ENCODE measurements at places on chromosomes 1 and 21.

GRCh38 chr21:41112740-41113692 is 54.9 kb upstream of the BACE2 start:
- DNase-seq = no peak

DNA sequence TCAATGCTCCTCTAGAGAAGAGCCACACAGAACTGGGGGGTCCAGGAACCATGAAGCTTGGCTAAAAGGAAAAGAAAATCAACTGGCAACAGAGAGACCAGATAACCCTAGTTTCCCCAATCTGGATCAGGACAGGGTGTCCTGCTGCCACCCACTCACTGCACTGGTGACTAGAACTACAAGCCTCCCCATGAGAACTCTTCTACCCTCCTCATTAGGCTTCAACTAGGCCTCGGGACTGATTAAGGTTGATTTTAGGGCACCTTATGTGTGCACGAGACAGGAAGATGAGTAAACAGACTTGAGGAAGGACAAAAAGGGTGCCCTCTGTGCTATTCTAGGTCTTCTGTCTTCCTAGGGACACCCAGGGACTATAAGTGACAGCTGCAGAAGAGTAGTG is 2.3 kb upstream of the SF3B4 start:
- no peak for DNase-seq

- no peak for DNase-seq
Measured at GRCh38 chr1:42128964-42129363, 24.2 kb upstream of the GUCA2B start.

DNA sequence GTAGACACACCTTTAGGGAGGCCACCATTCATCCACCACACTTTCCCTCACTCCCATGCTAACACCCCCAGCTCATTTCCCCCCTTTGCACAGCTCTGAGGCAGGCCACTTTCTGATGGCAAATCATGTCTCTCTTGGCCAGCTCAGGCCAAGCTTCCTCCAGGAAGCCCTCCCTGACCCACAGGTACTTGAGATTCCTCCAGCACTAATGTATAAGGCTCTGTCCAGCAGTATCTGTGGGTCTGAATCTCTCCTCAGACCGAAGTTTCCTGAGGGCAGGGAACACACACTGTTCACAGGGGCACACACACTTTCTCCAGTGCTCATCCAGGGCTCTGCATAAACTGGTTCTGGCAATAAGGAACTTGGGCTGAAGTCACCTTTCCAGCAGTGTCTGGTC is 19.2 kb downstream of the LGR6 start:
- no peak for DNase-seq

DNA sequence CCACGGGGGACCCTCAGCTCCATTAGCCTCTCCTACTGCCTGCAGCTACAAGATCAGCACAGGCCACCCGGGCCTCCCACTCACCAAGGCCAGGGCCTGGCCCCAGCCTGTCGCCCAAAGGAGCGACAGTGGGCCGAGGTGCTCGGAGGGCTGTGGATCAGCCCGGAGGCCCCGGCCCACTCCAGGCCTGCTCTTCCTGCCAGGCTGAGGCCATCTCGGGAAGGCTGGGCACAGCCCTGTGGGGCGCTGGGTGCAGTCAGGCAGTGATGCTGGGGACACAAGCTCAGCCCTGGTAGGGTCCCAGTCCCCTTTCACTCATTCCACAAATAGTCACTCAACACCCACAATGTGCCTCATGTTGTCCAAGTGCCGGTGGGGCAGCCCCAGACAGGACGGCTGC is 58.8 kb downstream of the CASZ1 start:
- DNase-seq = no peak

- no peak for DNase-seq
Measured at GRCh38 chr1:95353194-95353593, 119.2 kb downstream of the RWDD3 start.
